CD8-positive, alpha-beta T cell (primary cell): ENCODE measurements at places on chromosomes 4 and X. TPM values are rescaled to one million over a fixed set of nuclear protein-coding genes. Genes with fewer than 3 reads are reported as not detected.

Gene PPP1R2C
- total RNA-seq, result not detected

DNA sequence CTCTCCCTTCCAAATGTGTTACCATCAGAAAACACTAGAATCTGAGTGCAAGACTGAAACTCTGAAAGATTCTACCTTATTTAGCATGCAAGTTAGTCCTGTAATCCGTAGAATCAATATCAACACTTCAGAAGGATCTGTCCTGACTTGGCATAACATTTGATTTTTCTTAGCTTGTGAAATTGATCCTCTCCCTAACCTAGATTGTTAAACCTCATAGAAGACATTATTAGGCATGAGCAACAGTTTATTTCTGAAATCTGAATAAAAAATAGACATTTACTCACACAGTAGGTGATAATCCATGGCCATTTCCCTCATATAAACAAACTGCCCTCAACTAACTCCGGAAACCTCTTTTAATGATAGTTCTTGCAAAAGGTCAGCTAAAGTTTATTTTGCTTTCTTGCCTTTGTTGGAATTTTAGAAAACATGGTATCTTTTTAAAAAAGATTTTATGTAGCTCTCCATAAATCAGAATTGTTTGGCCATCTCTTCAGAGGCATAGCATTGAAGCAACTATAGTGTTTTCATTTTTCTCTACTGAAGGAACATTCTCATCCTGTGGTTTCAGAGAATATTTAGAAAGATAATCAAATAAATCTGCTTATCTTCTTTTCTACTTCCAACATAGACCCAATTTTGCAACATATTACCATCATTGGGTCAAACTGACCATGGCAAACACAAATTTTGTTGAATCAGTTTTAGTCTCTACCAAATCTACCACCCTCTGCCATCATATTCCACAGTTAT lies 38.5 kb upstream of the PDLIM5 start:
- no peak for DNase-seq

Gene TMSB15A
- not detected for total RNA-seq

Gene NXF2
- not detected for total RNA-seq

DNA sequence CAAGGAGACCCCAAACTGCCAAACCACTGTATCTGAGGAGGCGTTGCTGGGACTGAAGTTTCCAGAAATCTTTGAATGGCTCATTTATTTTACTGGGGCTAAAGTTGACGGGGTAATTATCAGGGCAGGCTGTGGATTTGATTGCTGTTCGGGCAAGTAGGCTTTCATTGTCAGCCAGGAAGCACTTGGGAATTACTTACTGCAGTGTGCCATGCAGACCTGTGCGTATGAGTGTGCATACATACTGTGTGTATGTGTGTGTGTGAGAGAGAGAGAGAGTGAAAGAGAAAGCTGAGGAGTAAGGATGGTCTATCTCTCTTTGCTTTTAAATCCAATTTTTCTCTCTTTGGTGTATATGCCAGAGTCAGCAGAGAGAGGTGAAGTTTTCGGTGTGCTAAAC lies 122.7 kb downstream of the NPNT start:
- no peak for DNase-seq
